ENCODE measurements at places on chromosomes 5 and 9.

DNA sequence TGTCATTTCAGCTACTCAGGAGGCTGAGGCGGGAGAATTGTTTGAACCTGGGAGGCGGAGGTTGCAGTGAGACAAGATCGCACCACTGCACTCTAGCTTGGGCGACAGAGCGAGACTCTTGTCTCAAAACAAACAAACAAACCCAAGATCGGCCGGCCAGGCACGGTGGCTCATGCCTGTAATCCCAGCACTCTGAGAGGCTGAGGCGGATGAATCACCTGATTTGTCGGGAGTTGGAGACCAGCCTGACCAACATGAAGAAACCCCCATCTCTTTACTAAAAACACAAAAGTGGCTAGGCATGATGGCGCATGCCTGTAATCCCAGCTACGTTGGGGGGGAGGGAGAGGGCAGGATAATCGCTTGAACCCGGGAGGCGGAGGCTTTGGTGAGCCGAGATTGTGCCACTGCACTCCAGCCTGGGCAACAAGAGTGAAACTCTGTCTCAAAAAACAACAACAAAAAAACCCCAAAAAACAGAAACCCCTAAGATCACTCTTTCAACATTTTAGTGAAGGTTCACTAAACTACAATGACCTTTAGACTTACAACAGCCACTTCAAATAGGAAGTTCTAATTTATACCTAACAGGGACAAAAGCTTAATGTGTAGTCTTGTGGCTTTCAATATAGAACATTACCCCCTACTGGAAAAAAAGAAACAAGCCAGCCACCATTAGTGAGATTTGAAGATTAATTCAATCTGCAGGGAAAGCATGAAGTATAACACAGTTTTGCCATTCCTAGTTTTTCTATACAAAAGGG lies 7.0 kb downstream of the HSPA9 start:
- no peaks in the 10 kb centered on the region for H3K27me3 ChIP-seq
- H3K4me3 ChIP-seq: no peak overlapping the region
- H3K36me3 ChIP-seq: peaks cover 81% of the 10 kb centered on the region
- peaks cover 54% of the 10 kb centered on the region for H3K4me1 ChIP-seq

- no peaks in the 10 kb centered on the region for H3K4me1 ChIP-seq
- no peak overlapping the region for H3K27ac ChIP-seq
- H3K36me3 ChIP-seq: no peaks in the 10 kb centered on the region
- no peak overlapping the region for H3K4me3 ChIP-seq
Measured at GRCh38 chr5:89988129-89988810, 421.3 kb downstream of the CETN3 start.

- no peak overlapping the region for H3K27ac ChIP-seq
- H3K4me3 ChIP-seq: no peak overlapping the region
- peaks cover 17% of the 10 kb centered on the region for H3K27me3 ChIP-seq
- DNase-seq: no peak
Measured at GRCh38 chr9:38255599-38255998, 136.9 kb upstream of the ALDH1B1 start.

- peak overlapping the region; percentile 56 for H3K27ac ChIP-seq
- H3K4me1 ChIP-seq: peaks cover 9% of the 10 kb centered on the region
- peaks cover 1% of the 10 kb centered on the region for H3K36me3 ChIP-seq
Measured at GRCh38 chr5:127785098-127785927, 82.1 kb downstream of the CCDC192 start.

DNA sequence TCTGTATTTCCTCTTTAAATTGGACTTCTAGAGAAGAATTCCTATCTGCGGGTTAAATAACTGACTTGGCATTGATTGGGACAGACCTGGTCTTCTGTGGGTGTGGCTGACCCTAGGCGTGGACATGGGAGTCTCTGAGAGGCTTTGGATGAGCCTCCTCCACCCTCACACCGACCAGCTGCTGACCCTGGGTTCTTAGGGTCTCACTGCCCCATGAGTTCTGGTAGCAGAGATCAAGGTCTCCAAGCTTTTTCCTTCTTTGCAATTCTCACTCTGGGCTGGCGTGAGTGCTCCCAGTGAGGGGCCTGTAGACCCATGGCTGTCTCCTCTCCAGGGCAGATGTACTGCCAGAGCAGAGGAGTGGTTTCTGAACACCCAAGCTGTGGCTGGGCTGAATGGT lies 41.6 kb upstream of the PITX1 start:
- H3K4me3 ChIP-seq: no peak overlapping the region
- H3K4me1 ChIP-seq: no peaks in the 10 kb centered on the region
- no peaks in the 10 kb centered on the region for H3K36me3 ChIP-seq

DNA sequence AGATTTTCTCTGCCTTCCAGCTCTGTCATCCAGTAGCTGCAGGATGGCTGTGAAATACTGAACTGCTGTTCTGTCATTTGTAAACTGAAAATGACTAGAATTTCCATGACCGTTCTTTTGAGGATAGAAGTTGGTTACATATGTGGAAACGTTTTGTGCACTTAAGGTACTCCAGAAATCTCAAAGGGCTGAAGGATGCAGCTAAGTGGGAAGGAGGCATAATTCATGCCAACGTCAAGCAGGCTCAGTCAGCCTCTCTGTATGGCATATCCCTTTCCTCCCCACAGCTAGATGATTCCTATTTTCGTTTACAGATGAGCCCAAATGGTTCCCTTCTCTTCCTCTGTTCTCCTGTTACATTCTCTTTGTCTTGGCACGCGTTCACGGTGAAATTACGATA lies 257.6 kb downstream of the FBXL7 start:
- H3K4me3 ChIP-seq: no peak overlapping the region
- H3K36me3 ChIP-seq: no peaks in the 10 kb centered on the region
- no peaks in the 10 kb centered on the region for H3K27me3 ChIP-seq
- H3K27ac ChIP-seq: no peak overlapping the region

Measured in central memory CD8-positive, alpha-beta T cell (primary cell).